ENCODE measurements at places on chromosomes 12 and 14.

GRCh38 chr14:98185036-98185435, 1087.0 kb downstream of the BCL11B start:
- no peak for DNase-seq

- no peak for DNase-seq
Measured at GRCh38 chr14:100810861-100811461, 15.0 kb upstream of the MEG3 start.

DNA sequence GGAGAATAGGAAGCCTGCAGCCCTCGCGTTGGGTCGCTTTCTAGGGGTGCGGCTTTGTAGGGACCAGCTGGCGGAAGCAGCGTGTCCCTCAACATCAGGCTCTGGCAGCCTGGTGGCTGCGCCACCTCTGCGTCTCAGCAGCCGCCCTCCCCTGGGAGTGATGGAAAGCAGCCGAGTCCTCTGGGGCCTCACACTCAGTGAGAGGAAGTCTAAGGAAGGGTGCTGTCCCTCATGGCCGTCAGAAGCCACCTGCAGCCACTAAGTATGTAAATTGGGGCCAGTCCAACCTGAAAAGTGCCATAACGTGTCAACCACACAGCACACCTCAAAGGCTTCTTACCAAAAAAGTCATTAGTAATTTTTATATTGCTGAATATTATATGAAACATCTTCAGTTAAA, 80.3 kb downstream of the WDR20 start:
- DNase-seq = no peak

DNA sequence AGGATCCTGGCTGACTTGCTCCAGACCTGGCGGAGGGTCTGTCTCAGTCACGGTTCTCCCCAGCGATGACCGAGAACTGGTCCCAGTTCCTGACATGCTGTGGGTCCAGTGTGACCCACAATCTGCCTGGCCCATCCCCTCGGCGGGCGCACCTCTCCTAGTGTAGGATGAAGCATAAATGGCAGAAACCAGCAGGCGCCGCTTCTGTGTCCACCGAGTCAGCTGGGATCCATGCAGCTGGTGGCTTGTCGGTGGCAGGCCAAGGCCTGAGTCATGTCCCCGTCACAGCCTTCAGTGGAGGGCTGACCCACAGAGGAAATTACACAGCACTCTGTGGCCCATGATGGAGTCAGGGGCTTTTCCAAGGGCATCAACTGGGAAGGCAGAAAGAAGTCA, 38.5 kb downstream of the NFKBIA start:
- DNase-seq = peak; percentile 36

GRCh38 chr14:52723514-52724359, 6.2 kb upstream of the STYX start:
- DNase-seq = no peak

GRCh38 chr12:91273560-91273959, 90.9 kb upstream of the DCN start:
- DNase-seq = no peak
